ENCODE measurements at places on chromosomes 4 and X.

GRCh38 chr4:78457751-78458150, 93.8 kb upstream of the ANXA3 start:
- DNase-seq = no peak

- DNase-seq = no peak
Measured at GRCh38 chr4:8092282-8092681, 66.3 kb downstream of the ABLIM2 start.

GRCh38 chr4:69032847-69033638, 63.2 kb upstream of the UGT2B7 start:
- DNase-seq = peak; percentile 53

DNA sequence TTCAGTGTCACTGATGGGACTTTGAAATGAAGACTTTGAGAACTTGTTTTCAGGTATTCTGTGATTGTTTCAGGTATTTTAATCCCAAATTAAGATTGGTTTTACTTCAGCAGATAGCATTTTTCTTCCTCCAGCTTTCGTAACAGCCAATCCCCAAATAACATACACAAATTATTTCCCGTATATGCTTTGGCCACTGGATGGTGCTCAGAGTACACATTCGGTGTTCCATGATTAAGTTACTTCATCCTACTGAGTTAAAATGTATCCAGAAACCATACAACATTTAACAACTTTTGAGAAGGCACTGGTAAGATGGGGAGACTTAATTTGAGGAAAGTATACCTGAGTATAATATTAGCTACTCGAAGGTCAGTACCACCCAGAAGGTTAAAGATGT, 233.4 kb upstream of the FAM47A start:
- DNase-seq = peak; percentile 17

DNA sequence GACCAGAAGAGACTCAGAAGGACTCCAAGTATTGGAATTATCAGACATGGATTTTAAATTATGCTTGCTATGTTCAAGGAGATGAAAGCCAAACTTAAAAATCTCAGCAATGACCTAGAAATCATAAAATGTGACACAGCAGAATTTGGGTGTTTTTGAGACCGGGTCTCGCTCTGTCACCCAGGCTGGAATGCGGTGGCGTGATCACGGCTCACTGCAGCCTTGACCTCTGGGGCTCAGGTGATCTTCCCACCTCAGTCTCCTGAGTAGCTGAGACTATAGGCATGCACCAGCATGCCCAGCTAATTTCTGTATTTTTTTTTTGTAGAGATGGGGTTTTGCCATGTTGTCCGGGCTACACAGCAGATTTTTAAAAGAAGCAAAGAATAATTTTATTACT, 12.7 kb downstream of the TAB3 start:
- DNase-seq = peak; percentile 70

DNA sequence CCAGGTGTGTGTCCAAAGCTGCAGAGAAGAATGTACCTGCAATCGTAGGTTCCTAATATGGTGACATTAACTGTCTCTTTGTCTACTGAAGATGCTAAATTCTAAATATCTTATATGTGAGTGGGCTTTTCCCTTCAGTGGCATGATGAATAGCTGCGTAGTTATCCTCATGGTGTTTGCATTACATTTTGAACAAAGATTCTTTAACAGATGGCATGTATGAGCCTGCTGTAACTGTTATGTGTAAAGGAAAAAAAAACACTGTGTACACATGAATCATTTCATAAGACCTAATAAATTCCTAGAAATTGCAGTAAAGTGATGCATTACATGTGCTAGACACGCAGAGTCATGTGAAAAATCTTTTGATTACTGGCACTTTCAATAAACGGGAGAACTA, 288.0 kb downstream of the SH2D1A start:
- DNase-seq = peak; percentile 21

DNA sequence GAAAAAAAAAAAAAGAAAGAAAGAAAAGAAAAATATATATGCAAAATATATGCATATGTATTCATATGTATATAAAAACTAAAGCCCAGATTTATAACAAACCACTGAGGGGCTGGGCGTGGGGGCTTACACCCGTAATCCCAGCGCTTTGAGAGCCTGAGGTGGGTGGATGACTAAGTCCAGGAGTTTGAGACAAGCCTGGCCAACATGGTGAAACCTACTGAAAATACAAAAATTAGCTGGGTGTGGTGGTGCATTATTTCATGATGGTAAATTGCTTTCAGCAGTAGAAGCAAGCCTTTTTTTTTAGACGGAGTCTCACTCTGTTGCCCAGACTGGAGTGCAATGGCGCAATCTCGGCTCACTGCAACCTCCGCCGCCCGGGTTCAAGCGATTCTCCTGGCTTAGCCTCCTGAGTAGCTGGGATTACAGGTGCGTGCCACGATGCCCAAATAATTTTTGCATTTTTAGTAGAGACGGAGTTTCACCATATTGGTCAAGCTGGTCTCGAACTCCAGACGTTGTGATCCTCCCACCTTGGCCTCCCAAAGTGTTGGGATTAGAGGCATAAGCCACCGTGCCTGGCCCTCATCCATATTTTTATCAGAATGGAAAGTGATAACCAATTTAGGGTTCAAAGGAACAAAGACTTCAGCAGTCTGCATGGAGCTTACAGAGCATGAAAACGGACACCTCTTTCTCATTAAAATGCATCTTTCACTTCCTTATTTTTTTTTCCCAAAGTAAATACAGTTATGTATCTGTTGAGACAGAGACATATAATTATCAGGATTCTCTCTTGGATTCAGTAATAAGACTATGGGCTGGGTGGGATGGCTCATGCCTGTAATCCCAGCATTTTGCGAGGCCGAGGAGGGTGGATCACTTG, 27.7 kb upstream of the MOB1B start:
- no peak for DNase-seq

GRCh38 chr4:70992391-70992881, 1.0 kb upstream of the DCK start:
- peak; percentile 22 for DNase-seq

GRCh38 chrX:105458846-105459245, 238.4 kb upstream of the TEX13A start:
- no peak for DNase-seq

DNA sequence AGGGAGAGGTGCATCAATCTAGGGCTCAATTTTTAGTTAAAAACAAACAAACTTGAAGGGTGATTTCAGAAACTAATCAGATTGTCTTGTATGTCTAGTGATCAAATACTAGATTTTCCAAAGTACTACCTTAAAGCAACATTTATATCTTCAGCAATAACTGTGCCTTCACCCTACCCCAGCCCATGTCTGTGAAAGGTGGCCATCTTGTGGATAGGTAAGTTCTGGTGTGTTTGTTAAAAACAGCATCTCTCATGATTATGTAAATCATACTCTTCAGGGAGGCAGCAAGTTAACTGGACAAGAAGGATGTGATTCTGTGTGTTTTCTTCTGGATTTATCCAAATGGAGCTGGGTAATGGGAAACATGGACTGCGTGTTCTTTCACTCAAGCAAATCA, 81.4 kb upstream of the ACSL1 start:
- DNase-seq = peak; percentile 10

- DNase-seq = no peak
Measured at GRCh38 chrX:153297376-153297775, 24.2 kb downstream of the PNMA6F start.

DNA sequence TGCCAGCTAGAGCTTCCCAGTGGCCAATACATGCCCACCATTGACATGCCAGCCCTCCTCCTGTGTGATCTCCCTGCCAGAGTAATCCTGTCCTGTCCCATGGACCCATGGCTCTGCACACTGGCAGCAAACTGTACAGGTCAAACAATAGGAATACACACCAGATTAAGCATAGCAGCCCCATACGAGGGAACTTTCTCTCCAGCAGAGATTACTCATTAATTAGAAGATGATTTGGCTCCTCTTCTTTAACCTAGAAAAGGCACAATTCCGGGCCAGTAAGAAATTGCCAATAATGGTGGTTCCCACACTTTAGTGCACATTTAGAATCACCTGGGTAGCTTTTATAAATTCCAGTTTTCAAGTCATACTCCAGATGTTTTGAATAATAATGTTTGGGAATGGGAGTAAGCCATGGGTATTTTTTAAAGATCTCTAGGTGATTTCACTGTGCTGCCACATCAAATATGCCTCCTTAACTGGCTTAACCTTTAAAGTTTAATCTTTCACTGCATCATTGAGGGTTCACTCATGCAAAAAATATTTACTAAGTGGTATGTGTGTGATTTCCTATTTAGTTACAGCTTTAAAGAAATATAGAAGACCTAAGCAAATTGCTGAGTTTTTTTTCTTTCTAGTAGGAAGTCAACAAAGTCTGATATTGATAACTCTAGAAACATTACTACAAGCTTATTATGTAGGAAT, 277.6 kb upstream of the NWD2 start:
- no peak for DNase-seq

DNA sequence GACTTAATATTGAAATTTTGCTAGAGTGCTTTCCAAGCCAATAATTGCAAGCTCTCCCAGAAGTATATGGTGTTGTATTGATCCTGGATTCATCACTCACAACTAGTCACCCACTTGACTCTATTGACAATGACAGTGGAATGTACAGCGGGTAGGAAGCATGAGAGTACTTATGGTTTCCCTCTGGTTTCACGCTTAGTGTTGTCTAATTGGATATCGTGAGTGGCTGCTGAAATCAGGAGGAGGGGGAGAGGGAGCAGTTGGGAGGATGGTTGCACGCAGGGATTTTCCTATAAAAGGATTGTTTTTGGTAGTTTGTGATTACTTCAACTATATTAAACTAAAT, 1819.5 kb upstream of the TENM3 start:
- DNase-seq = no peak

GRCh38 chrX:10239611-10240064, 82.9 kb downstream of the CLCN4 start:
- peak; percentile 51 for DNase-seq

GRCh38 chr4:127783955-127784770, 2.0 kb downstream of the HSPA4L start:
- peak; percentile 59 for DNase-seq

- no peak for DNase-seq
Measured at GRCh38 chrX:154819771-154820341, 14.6 kb upstream of the MPP1 start.

GRCh38 chr4:8316911-8317351, 47.4 kb downstream of the HTRA3 start:
- DNase-seq = no peak

DNA sequence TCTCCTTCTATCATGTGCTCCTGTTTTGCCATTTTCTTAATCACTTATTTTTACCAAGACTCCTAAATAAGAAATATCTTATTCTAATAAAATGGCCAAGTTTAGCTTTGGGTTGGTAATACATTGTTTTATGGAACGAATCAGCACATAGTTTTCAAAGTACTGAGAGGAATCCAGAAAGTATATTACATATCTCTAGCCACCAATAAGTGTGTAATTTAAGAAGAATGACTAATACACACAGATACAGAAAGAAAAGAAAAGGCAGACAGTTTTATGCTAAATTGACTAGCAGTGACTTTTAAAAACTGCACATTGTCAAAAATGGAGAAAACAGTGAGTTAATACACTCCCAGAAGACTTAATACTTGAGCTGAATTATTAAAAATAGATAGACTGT, 167.0 kb upstream of the IL15 start:
- no peak for DNase-seq

DNA sequence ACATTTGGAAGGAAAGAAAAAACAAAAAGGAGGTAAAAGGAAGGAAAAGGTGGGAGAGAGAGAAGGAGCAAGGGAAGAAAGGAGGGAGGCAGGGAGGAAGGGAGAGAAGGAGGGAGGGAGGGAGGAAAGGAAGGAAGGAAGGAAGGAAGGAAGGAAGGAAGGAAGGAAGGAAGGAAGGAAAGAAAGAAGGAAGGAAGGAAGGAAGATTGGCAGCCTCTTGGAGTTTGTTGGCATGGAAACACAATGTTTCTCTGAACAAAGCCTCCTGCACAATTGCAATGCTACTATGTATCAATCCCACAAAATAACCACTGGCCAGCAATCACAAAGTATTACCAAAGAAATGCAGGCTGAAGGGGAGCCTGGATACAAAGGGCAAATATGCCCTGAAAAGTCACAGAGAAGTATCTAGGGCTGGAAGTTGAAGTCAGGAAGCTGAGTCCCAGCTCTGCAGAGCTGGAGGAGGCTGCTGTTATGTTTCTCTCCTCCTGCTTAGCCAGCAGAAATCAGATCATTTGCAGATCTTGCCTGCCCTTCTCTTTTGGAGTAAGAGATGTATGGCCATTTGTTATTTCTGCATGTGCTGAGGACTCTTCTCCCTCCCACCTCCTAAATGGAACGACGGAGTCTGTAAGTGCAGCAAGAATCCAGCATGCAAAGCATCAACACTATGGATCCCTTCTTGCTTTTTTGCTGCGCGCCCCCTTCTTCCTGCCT, 195.9 kb upstream of the LDB2 start:
- DNase-seq = no peak

GRCh38 chr4:182264139-182264752, 21.0 kb downstream of the TENM3 start:
- DNase-seq = no peak

GRCh38 chrX:80432863-80433262, 12.6 kb downstream of the TENT5D start:
- DNase-seq = no peak

DNA sequence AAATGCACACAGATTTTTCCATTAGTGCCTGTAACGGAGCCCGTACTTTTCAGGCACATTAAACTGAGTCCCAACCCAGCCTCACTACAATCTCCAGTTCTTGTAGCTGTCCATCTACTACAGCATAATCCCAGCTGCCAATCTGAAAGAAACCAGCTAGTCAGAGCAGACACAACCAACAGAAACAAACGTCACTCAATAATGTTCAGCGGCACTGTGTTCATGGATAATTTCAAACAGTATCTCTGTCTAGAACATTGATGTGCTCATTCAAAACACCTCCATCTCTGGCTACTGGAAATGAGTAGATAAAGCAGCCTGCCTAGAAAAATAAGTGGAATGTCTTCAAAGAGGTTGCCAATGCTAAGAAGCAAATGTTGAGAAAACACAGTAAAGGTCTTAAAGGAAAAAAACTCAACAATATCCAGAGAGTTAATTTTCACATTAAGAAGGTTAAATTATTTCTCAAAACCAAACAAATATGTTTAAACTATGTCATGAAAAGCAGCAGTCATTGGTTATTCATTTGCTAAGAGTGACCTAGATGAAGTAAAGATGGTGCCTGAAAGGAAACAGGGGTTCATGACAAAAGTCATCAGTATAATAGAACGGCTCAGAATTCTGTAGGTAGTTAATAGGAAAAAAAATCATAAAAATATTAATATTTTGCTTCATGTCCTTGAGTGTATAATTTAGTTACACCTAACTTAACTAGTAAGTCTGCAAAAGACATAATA, 245.1 kb upstream of the MAB21L2 start:
- DNase-seq = no peak

GRCh38 chrX:63764946-63765345, 20.1 kb downstream of the ARHGEF9 start:
- DNase-seq = peak; percentile 58

Measured in mammary epithelial cell (primary cell).